ENCODE measurements at places on chromosomes 3 and 15.

- no peak for DNase-seq
These were observed 24.7 kb downstream of the CACNA2D2 start for GRCh38 chr3:50478671-50479260.

DNA sequence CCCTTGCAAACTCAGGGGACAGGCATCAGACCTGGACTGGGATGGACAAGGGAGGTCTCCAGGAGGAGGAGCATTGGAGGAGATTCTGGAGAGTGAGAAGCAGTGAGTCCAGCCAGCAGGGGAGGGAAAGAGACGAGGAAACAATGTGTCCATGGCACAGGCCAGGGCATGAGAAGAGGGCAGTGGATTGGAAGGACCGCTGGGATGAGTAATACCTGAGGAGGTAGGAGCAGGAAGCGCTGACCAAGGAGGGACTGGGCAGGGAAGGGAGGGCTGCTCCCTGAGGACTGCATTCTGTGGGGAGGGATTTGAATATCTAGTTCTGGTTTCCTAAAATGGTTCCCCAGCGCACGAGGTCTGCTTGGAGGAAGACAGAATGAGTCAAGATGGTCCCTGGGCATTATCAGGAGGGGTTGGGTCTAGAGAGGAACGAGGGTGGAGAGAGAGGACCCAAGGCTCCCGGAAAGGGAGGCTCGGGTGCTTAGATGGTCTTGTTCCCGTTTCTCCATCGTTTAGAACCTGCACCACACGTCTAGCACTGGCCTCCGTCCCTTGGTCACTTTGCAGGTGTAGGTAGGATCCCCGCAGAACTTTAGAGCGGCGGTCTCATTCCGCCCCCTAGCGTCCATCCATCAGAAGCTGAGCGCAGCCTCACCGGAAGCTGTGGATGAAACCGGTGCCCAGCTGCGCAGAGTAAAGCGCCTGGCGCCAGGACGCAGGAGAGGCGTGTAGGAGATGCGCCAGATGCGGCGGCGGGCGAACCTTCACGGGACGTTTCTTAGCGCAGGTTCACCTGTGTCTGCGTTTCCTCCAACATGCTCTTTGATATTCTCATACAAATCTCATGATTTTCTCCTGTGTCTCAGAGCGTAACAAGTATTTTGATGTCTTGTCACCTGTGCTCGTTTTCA is 190.7 kb upstream of the NDN start:
- peak; percentile 45 for DNase-seq

DNA sequence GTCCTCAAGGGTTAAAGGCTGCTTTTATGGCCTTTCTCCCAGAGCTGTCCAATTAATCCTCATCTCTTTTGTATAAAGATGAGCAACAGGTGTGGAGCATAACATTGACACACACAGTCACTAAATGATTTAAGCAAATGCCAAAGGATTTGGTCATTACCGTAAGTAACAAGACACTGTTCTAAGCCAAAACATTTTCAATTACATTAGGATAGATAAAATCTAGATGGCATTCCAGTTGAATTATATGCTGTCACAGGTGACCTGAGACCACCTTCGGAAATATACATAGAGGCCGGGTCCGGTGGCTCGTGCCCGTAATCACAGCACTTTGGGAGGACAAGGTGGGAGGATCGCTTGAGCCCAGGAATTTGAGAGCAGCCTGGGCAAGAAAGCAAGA is 105.3 kb upstream of the UBE3A start:
- no peak for DNase-seq

- no peak for DNase-seq
These were observed 36.8 kb downstream of the TRANK1 start for GRCh38 chr3:36907911-36908646.

- no peak for DNase-seq
These were observed 71.9 kb downstream of the FBXL22 start for GRCh38 chr15:63669074-63669473.

- no peak for DNase-seq
These were observed 84.9 kb downstream of the WWTR1 start for GRCh38 chr3:149572796-149573414.

DNA sequence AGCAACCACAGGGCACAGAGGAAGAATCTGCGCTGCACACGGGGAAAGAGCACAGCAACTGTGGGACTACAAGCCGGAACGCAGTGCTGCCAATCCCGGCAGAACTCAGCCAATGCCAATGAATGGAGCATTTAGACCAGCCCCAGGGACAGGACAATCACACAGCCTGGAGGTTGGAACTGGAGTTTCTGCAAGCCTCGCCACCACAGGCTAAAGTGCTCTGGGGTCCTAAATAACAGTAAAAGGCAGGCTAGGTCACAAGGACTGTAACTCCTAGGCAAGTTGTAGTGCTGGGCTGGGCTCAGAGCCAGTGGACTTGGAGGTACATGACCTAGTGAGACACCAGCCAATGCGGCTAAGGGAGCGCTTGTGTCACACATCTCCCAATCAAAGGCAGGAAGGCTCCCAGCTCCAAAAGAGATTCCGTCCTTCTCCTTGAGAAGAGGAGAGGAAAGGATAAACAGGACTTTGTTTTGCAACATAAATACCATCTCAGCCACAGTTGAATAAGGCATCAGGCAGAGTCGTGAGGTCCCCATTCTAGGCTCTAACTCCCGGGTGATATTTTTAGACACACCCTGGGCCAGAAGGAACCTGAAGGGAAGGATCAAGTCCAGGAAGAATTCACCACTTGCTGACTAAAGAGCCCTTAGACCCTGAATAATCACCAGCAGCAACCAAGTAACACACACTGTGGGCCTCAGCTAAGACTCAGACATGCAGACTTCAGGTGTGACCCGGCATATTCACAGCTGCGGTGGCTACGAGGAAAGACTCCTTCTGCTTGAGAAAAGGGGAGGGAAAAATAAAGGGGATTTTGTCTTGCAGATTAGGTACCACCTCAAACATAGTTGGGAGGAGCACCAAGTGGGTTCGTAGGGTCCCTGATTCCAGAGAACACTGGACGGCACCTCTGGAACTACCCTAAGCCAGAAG is 85.5 kb upstream of the XXYLT1 start:
- no peak for DNase-seq

GRCh38 chr3:128354788-128355542 is 111.7 kb downstream of the DNAJB8 start:
- no peak for DNase-seq

GRCh38 chr15:63294359-63294758 is 17.0 kb downstream of the APH1B start:
- no peak for DNase-seq

Measured in mesothelial cell of epicardium (in vitro differentiated cells).